ENCODE measurements at places on chromosomes 6 and 20.

DNA sequence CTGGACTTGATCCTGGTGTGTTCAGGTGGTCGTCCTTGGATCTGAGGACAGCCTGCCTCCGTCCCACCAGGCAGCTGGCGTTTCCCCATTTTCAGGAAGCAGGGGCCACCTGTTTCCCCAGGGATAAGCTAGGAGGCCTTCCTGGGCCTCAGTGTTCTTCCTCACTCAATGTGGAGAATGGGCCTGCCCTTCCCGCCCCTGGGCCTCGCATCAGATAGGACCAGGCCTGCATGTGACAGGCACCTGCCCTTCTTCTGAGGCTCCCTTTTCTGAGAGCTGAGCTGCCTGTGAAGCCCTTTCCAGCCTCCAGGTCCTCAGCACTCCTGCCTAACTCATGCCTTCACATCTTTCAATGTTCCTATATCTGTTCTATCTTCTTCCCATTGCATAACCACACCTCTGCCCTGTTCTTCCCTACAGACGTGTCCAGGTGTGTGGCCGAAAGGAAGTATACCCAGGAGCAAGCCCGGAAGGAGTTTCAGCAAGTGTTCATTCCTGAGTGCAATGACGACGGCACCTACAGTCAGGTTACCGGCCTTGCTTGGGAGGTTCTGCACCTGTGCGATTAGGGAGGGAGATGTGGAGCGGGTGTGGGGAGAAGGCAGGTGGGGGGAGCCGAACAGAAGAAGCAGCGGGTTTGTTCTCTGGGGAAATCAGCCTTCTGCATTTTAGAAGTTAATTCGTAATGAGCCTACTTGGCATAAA is 85.1 kb downstream of the SMOC2 start:
- H3K27ac ChIP-seq: peak overlapping the region; percentile 37
- no peak for DNase-seq
- H3K27me3 ChIP-seq: peaks cover 3% of the 10 kb centered on the region
- H3K36me3 ChIP-seq: no peaks in the 10 kb centered on the region
- no peak overlapping the region for H3K4me3 ChIP-seq

DNA sequence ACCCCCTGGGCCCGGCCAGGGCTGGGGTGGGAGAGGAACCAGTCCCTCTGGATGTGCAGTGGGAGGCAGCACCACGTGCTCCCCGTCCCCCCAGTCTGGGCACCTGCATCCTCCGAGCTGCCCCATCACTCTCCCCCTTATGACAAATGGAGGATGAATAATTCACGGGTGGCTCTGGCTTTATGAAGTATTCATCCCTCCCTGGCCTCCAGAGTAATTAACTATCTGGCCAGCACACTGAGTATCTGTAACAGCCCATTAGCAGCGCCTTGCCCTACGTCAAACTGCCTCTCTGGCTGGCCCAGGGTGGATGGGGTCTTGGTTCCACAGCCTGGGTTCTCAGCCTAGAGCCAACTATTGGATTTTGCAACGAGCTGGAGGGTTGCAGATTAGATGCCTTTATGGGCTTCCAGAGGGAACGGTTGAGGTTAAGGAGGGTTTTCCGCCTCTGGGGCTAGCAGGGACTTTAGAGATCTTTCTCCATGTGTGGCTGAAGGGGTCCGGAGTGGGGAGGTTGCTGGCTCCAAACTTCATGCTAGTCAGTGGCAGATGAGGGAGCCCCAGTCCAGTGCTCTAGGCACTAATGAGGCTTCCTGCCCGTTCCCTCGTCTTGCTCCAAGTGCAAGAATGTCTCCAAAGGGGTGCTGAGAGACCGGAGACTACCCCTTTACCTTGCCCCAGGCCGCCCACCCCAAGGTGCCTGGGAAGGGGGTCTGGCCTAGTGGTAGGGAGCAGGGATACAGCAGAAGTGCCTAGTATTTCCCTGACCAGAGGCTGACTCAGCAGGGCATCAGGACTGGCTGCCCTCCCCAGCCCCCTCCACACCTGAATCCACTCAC is 53.5 kb upstream of the MLN start:
- no peak overlapping the region for H3K27ac ChIP-seq
- H3K4me1 ChIP-seq: peaks cover 39% of the 10 kb centered on the region
- peaks cover 12% of the 10 kb centered on the region for H3K27me3 ChIP-seq
- no peak for DNase-seq
- no peak overlapping the region for H3K4me3 ChIP-seq
- no peaks in the 10 kb centered on the region for H3K36me3 ChIP-seq

DNA sequence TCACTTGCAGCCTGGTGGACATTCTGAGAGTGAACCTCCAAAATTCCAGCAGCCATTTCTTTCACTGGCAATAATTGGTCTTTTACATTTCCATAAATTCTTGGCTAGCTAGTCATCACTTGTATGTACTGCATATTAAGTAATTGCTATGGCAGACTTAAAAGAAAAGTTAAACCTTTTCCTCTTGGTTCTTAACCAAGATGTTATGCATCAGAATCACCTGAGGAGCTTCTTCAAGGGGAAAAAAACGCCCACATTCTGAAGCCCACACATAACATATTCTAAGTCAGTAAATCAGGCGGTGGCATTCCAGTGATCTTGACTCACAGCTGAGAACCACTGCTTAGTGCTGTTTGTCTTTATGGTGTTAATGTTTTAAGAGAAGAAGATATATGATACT is 37.0 kb downstream of the CDC40 start:
- H3K4me1 ChIP-seq: no peaks in the 10 kb centered on the region
- H3K27me3 ChIP-seq: no peaks in the 10 kb centered on the region
- H3K36me3 ChIP-seq: peaks cover 67% of the 10 kb centered on the region
- DNase-seq: no peak
- H3K4me3 ChIP-seq: no peak overlapping the region

DNA sequence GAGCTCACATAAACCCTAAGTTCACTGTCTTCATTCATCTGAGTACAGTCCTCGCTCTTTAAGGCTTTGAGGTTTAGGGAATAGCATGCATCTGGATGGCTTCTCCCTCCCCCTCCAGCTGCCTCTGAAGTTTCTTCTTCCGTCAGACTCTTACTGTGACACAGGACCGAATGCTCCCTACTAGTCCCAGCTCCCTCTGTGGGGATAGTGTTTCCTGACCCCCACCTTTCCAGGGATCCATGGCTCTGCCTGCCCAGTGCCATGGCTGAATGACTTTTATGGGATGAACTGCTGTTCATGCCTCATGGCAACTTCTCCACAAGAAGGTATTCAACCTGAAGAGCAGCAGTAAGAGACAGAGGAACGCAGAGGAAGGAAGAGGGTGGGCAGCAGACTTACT is 79.8 kb upstream of the EMILIN3 start:
- H3K4me1 ChIP-seq: peaks cover 53% of the 10 kb centered on the region
- H3K27ac ChIP-seq: peak overlapping the region; percentile 12
- peak; percentile 42 for DNase-seq
- H3K27me3 ChIP-seq: peaks cover 3% of the 10 kb centered on the region
- peaks cover 88% of the 10 kb centered on the region for H3K36me3 ChIP-seq
- H3K4me3 ChIP-seq: peak overlapping the region; percentile 47

GRCh38 chr6:143333081-143333480 is 117.4 kb downstream of the ADAT2 start:
- H3K36me3 ChIP-seq: peaks cover 5% of the 10 kb centered on the region
- H3K4me1 ChIP-seq: no peaks in the 10 kb centered on the region
- peak overlapping the region; percentile 73 for H3K27ac ChIP-seq
- no peak for DNase-seq

GRCh38 chr6:132527791-132528190 is 10.3 kb upstream of the TAAR9 start:
- peaks cover 14% of the 10 kb centered on the region for H3K4me1 ChIP-seq
- H3K36me3 ChIP-seq: no peaks in the 10 kb centered on the region
- H3K27me3 ChIP-seq: no peaks in the 10 kb centered on the region
- no peak overlapping the region for H3K4me3 ChIP-seq

DNA sequence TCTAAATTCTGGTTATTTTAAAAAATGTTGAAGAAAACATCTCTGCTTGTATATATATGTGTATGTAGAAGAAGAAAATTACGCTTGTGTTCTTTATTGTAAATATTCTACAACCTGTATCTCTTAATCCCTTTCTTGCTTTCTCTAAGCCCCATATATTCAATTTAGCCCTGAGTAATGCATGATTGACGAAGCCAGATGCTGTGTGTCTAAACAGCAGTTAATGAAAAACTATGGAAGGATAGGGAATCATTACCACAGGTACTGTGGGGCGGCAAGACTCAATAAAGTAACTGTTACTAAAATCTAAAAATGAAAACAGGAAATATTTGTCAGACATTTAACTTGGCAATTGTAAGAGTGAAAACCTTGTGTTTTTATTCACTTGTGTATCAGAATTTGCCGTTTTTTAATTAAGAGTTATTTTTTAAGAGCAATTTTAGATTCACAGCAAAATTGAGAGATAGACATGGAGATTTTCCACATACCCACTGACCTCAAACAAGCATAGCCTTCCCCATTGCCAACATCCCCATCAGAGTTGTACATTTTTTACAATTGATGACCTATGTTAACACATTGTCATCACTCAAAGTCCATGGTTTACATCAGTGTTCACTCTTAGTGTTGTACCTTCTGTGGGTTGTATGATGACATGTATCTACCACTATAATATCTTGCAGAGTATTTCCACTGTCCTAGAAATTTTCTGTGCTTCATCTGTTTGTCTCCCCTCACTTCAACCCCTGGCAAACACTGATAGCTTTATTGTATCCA is 76.7 kb downstream of the BCKDHB start:
- H3K27me3 ChIP-seq: peaks cover 3% of the 10 kb centered on the region
- H3K36me3 ChIP-seq: peaks cover 19% of the 10 kb centered on the region
- no peak overlapping the region for H3K4me3 ChIP-seq
- no peaks in the 10 kb centered on the region for H3K4me1 ChIP-seq
- no peak for DNase-seq

DNA sequence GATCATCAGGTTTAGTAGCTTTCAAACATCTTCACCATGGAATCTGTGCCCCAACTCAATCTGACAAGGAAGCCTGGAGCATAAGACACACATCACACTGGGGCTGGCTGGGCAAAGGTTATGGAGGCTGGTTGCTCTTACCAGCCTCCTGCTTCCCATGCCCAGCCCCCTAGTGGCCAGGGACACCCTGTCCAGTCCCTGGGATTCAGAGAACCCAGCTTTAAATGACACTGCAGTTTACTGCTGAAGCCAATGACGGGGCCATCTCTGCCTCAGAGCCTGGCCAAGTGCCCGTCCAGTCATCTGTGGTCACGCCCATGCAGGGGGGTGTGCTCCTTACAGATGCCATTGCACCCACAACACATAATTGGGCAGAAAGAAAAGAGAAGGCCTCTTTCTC is 272.9 kb downstream of the SMOC2 start:
- peaks cover 3% of the 10 kb centered on the region for H3K27me3 ChIP-seq
- no peak overlapping the region for H3K4me3 ChIP-seq
- no peak for DNase-seq
- H3K4me1 ChIP-seq: no peaks in the 10 kb centered on the region
- no peaks in the 10 kb centered on the region for H3K36me3 ChIP-seq
- no peak overlapping the region for H3K27ac ChIP-seq

GRCh38 chr6:141133836-141134235 is 998.9 kb upstream of the GJE1 start:
- H3K4me1 ChIP-seq: no peaks in the 10 kb centered on the region
- H3K27ac ChIP-seq: no peak overlapping the region
- no peak for DNase-seq

- H3K36me3 ChIP-seq: peaks cover 29% of the 10 kb centered on the region
- peak overlapping the region; percentile 22 for H3K27ac ChIP-seq
- H3K27me3 ChIP-seq: peaks cover 5% of the 10 kb centered on the region
- no peak overlapping the region for H3K4me3 ChIP-seq
Observed at GRCh38 chr20:37807471-37808232, 95.3 kb upstream of the VSTM2L start.

DNA sequence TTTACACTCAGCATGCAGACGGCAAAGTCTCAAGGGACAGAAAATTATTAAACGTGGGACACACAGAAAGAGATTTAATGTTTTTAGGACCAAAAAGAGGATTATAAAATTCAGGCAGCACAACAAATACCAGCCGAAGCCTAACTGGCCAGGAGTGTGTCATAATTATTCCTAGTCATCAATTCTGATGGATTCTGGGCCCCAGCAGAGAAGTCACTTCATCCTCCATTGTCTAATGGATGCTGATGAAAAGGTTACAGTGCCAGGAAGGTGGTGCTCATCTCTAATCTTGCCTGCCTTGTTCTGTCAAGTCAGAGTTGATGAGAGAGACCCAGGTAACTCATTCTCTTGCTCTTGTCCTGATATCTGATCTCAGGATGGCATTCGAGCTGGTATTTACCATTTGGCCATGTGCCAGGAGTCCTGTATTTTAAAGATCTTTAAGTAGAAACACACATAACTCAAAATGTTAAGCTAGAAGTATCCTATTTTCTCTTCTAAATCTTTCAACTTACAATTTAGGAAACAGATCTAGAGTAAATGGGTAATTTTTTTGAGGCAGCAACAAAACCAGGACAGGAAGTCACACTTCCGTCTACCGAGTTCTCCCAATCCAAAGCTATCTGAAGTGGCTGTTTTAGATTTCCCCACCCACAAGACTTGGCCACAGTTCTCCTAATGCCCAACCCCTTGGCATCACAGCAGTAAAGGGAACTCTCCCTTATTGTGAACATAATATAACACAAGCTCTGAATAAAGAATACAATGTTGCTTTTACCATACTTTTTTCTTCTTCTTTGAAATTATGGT is 50.0 kb downstream of the ADAT2 start:
- no peaks in the 10 kb centered on the region for H3K36me3 ChIP-seq
- H3K27me3 ChIP-seq: no peaks in the 10 kb centered on the region
- H3K4me1 ChIP-seq: peaks cover 50% of the 10 kb centered on the region
- no peak for DNase-seq
- no peak overlapping the region for H3K4me3 ChIP-seq

DNA sequence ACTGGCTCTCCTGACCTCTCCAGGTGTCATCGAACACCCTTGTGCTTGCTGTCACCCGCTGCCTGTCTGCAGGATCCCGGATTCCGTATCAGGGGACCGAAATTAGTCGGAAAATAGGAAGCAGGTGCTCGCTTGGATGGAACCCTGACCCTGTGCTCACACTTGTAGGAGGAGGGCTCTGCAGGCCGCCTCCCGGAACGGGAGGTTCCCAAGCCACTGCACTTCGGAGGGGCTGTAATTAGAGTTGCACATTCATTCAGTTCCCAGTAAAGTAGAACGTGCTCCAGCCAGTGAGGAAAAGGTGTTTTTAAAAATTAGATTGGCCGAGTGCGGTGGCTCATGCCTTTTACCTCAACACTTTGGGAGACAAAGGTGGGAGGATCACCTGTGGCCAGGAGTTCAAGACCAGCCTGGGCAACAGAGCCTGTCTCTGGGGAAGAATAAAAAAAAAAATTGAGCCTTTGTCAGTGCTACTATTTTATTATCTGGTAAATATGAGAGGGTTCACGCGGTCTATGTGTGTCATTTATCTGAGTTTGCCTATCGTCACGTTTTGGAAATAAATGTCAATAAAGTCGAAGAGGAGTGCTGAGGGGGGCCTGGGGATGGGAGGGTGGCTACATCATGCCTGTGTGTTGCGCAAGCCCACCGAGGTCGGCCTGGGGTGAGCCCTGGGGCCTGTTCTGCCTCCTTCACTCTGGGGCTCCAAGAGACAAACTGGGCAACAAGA is 1.5 kb upstream of the GMEB2 start:
- H3K4me1 ChIP-seq: peaks cover 33% of the 10 kb centered on the region
- peaks cover 21% of the 10 kb centered on the region for H3K36me3 ChIP-seq
- H3K27ac ChIP-seq: peak overlapping the region; percentile 94

Data from nephron progenitor cell (in vitro differentiated cells).